Transverse colon (tissue), 4 donors: ENCODE measurements at places on chromosomes 1 and 21. TPM values are rescaled to one million over a fixed set of nuclear protein-coding genes. Genes with fewer than 3 reads are reported as not detected.

The GJA8 gene
- total RNA-seq, result not detected

The CYP4A11 gene
- not detected for total RNA-seq

GRCh38 chr21:27202301-27202700 lies 235.4 kb upstream of the ADAMTS5 start:
- no peak for DNase-seq
- H3K36me3 ChIP-seq, result no peaks in the 10 kb centered on the region
- no peaks in the 10 kb centered on the region for H3K4me1 ChIP-seq

GRCh38 chr1:151590961-151591360 lies 20.9 kb upstream of the SNX27 start:
- H3K36me3 ChIP-seq, result no peaks in the 10 kb centered on the region
- no peaks in the 10 kb centered on the region for H3K27me3 ChIP-seq
- no peak overlapping the region for H3K4me3 ChIP-seq
- DNase-seq, result no peak
- H3K27ac ChIP-seq, result no peak overlapping the region
- peaks cover 9% of the 10 kb centered on the region for H3K4me1 ChIP-seq

DNA sequence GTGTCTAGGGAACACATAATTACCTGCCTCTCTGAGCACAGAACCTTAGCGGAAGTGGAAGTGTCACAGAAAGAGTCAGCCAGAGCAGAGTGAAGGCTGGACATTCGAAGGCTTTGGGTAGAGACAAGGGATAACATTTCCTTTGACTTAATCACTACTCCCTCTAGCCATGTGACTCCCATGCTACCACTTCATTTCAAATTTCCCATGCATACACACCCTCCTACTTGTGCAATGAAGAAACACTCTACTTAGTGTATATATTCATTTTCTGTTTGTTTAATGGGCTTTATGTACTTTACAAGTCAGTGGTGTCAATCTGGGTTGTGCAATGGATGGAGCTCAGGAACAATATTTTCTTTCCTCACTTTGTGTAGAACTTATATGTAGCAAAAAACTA lies 6.9 kb downstream of the ANKRD35 start:
- DNase-seq, result no peak
- H3K27me3 ChIP-seq, result peaks cover 7% of the 10 kb centered on the region
- H3K4me3 ChIP-seq, result no peak overlapping the region
- H3K36me3 ChIP-seq, result no peaks in the 10 kb centered on the region
- H3K27ac ChIP-seq, result no peak overlapping the region

DNA sequence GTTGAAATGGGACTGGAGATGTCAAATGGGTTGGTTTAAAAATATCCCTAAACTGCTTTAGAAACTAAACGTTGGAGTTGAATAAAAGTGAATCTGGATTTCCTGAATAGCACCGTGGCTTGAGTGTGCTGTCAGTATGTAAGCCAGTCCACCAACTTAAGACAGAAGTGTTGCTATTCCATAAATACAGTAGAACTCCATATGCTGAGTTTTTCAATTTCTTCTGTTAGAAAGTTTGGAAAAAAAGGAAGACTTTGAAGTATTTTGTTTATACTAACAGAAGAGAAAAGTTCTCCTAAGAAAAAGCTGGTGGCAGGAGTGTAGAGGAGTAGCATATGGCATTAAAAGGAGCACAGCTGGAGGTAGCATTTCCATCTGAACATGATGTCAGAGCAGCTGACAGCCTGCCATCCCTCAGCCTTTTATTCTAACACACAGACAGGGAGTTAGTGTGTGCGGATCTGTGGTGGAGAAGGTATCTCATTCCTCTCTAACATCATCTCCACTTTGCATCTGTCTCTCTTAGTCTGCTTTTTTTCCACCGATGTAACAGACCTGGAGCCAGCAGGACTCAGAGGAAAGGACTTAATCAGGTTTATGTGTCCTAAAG lies at the start of gene ZBTB18:
ZBTB18 (plus strand) TSS at position 449 of the 610 bp plus-strand sequence; CDS start at position 598, 149 bp downstream.
- DNase-seq, result no peak
- H3K4me3 ChIP-seq, result peak within 1 kb of the TSS; percentile 75
- no peaks in the 10 kb centered on the region for H3K27me3 ChIP-seq
- peak within 1 kb of the TSS; percentile 97 for H3K27ac ChIP-seq
- no peaks in the 10 kb centered on the region for H3K36me3 ChIP-seq
- H3K4me1 ChIP-seq, result no peaks in the 10 kb centered on the region

GRCh38 chr1:110152133-110152785 lies 2.0 kb downstream of the SLC6A17 start:
- no peak for DNase-seq
- no peaks in the 10 kb centered on the region for H3K36me3 ChIP-seq
- no peak overlapping the region for H3K4me3 ChIP-seq
- no peak overlapping the region for H3K27ac ChIP-seq

DNA sequence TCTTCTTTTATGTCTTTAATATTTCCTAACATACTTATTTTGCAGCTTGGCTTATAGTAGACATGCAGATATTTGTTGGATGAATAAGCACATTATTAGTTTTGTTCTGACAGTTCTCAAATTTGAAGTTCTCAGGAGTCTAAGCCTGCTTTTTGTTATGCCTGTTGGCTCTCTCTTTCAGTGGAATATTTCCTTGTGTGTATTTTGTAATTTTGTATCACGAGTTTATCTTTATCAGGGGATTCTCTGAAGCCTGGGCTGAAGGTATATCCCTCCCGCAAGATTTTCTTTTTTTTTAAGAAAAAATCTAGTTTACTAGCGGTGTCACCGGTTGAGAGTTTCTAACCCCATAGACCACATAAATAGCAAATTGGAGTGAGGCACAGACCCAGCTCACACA lies 105.9 kb downstream of the RGL1 start:
- H3K27me3 ChIP-seq, result no peaks in the 10 kb centered on the region
- DNase-seq, result no peak
- H3K4me1 ChIP-seq, result peaks cover 18% of the 10 kb centered on the region
- H3K27ac ChIP-seq, result peak overlapping the region; percentile 18

- no peaks in the 10 kb centered on the region for H3K27me3 ChIP-seq
- H3K27ac ChIP-seq, result no peak overlapping the region
- no peak for DNase-seq
- no peaks in the 10 kb centered on the region for H3K36me3 ChIP-seq
- no peaks in the 10 kb centered on the region for H3K4me1 ChIP-seq
- H3K4me3 ChIP-seq, result no peak overlapping the region
Measured at GRCh38 chr1:98306517-98307089, 354.9 kb upstream of the SNX7 start.

- peaks cover 28% of the 10 kb centered on the region for H3K4me1 ChIP-seq
- no peak overlapping the region for H3K4me3 ChIP-seq
- no peaks in the 10 kb centered on the region for H3K36me3 ChIP-seq
Measured at GRCh38 chr1:223827193-223827663, 18.5 kb downstream of the TP53BP2 start.

GRCh38 chr1:116020668-116021272 lies 44.5 kb downstream of the SLC22A15 start:
- H3K4me1 ChIP-seq, result no peaks in the 10 kb centered on the region
- no peaks in the 10 kb centered on the region for H3K36me3 ChIP-seq
- peak; percentile 26 for DNase-seq
- no peak overlapping the region for H3K4me3 ChIP-seq
- H3K27me3 ChIP-seq, result no peaks in the 10 kb centered on the region

DNA sequence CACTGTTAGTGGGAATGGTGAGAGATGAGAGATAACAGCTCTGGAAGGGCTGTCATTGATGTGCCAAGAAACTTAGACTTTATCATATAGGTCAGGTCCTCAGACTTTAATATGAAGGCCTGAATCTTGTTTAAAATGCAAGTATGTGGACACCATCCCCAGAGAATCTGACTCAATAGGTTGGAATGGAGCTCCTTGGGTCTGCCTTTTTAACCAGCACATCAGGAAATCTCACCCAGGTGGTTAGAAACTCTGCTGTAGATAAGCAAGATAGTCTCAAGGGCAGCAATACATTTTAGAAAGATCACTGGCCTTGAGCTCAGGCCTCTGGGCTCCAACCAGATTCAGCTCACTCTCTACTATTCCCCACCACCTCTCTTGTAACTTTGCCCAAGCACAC lies 180.4 kb downstream of the SLC44A5 start:
- no peaks in the 10 kb centered on the region for H3K36me3 ChIP-seq
- H3K4me1 ChIP-seq, result no peaks in the 10 kb centered on the region
- H3K27ac ChIP-seq, result no peak overlapping the region
- H3K27me3 ChIP-seq, result no peaks in the 10 kb centered on the region
- no peak overlapping the region for H3K4me3 ChIP-seq

- no peaks in the 10 kb centered on the region for H3K36me3 ChIP-seq
- no peaks in the 10 kb centered on the region for H3K27me3 ChIP-seq
- no peaks in the 10 kb centered on the region for H3K4me1 ChIP-seq
- no peak overlapping the region for H3K27ac ChIP-seq
- DNase-seq, result no peak
Measured at GRCh38 chr1:185803241-185803640, 69.0 kb downstream of the HMCN1 start.

DNA sequence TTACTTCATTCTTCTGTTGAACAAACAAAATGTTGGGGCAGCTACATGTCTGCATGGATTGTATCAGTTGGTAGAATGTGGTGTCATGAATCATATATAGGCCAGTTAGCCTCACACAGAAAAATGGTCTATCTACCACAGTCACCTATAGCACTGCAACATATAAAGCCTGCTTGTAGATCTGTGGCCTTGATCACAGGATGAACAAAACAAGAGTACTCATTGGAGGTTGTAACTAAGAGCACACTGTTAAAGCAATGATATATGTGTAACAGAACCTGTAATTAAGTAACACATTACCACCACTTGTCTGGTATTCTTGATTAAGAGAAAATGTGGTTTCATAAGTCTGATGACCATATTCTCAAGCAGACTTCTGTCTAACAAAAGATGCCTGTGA lies 167.3 kb upstream of the SGIP1 start:
- no peak overlapping the region for H3K27ac ChIP-seq
- no peaks in the 10 kb centered on the region for H3K27me3 ChIP-seq
- H3K4me1 ChIP-seq, result peaks cover 2% of the 10 kb centered on the region
- no peak overlapping the region for H3K4me3 ChIP-seq

- no peak overlapping the region for H3K27ac ChIP-seq
- DNase-seq, result no peak
- H3K27me3 ChIP-seq, result no peaks in the 10 kb centered on the region
- no peak overlapping the region for H3K4me3 ChIP-seq
- no peaks in the 10 kb centered on the region for H3K36me3 ChIP-seq
Measured at GRCh38 chr1:27130798-27131197, 24.1 kb downstream of the SLC9A1 start.

DNA sequence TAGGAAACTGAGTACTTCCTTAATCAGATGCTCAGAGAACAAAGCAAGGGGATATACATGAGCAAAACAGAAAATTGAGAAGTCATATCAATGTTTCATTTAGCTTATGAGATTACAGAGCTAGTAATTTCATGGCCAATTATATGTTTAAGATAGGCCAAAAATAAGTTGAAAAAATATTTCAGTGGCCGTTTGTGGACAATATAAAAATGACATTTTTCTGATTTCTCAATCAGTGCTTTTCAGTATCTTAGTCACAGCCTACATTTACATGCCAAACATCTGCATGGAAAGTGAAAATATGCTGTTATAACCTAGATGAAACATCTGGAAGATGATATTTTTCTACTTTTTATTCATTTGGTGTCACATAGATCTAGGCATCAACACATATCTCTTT lies 192.5 kb downstream of the HLX start:
- H3K4me3 ChIP-seq, result no peak overlapping the region
- no peak overlapping the region for H3K27ac ChIP-seq
- H3K4me1 ChIP-seq, result no peaks in the 10 kb centered on the region

GRCh38 chr1:228332797-228333738 lies 73.6 kb downstream of the TRIM11 start:
- H3K27me3 ChIP-seq, result no peaks in the 10 kb centered on the region
- no peak overlapping the region for H3K4me3 ChIP-seq
- H3K4me1 ChIP-seq, result no peaks in the 10 kb centered on the region
- H3K36me3 ChIP-seq, result no peaks in the 10 kb centered on the region

DNA sequence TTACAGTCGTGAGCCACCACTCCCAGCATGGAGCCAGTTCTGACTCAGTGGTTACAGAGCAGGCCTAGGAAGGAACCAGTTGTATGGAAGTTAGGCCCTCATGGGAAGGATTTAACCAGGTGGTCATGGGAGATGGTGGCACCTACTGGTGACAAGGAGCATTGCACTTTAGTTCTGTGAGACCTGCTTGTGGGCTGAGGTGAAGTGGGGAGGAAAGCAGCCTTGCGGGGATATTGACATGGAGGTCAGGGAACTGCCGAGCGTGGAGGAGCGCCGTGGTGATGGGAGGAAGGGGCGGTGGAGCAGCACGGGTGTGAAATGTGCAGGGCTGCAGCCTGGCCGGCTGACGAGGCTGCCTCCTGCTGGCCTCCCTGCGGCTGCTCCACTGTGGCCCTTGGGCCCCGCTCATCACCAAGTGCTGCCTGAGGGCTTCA lies 100.4 kb downstream of the GALNT2 start:
- H3K36me3 ChIP-seq, result no peaks in the 10 kb centered on the region
- no peak overlapping the region for H3K27ac ChIP-seq
- H3K27me3 ChIP-seq, result no peaks in the 10 kb centered on the region
- H3K4me3 ChIP-seq, result no peak overlapping the region

- no peaks in the 10 kb centered on the region for H3K27me3 ChIP-seq
- H3K4me3 ChIP-seq, result no peak overlapping the region
- no peak overlapping the region for H3K27ac ChIP-seq
Measured at GRCh38 chr1:16243215-16243610, 6.2 kb upstream of the CPLANE2 start.

GRCh38 chr1:78070758-78071157 lies 25.0 kb downstream of the GIPC2 start:
- H3K27ac ChIP-seq, result no peak overlapping the region
- no peaks in the 10 kb centered on the region for H3K36me3 ChIP-seq
- no peak overlapping the region for H3K4me3 ChIP-seq
- no peaks in the 10 kb centered on the region for H3K27me3 ChIP-seq
- peaks cover 12% of the 10 kb centered on the region for H3K4me1 ChIP-seq
- no peak for DNase-seq

GRCh38 chr1:24795236-24795635 lies 50.0 kb downstream of the CLIC4 start:
- no peaks in the 10 kb centered on the region for H3K36me3 ChIP-seq
- H3K4me1 ChIP-seq, result peaks cover 3% of the 10 kb centered on the region
- no peaks in the 10 kb centered on the region for H3K27me3 ChIP-seq
- peak overlapping the region; percentile 54 for H3K27ac ChIP-seq
- no peak for DNase-seq

DNA sequence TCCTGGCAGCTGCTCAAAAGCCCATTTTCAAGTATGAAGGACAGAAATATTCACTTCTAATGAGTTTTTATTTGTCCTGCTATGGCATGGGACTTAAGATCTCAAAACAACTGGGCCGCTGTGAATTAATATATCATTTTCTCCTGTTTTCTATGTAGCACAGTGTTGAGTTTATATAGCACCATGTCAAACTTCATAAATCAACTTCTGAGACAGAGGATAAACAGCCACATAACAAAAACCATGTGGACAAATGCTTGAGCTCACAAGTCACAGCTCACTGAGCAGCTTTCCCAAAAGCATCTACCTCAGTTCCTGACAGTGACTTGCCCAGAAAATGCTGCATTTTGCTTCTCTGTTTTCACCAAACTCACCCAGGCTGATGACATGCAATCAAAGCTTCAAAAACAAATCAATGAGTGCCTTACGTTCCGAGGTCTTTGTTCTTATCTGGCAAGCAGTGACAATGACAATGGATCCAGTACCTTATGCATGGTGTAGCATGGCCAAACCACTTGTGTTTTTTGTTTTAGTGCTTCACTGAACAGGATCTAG lies 722.6 kb downstream of the LRRIQ3 start:
- no peak for DNase-seq
- no peak overlapping the region for H3K27ac ChIP-seq
- no peaks in the 10 kb centered on the region for H3K27me3 ChIP-seq
- H3K36me3 ChIP-seq, result no peaks in the 10 kb centered on the region
- H3K4me1 ChIP-seq, result no peaks in the 10 kb centered on the region
